RPMI7951 (cell line): ENCODE measurements at places on chromosomes 2 and 18. TPM values are rescaled to one million over a fixed set of nuclear protein-coding genes. Genes with fewer than 3 reads are reported as not detected.

CDH7 gene
- not detected in 2 replicates for total RNA-seq

CAPN14 gene
- total RNA-seq: 0.96 and 1.3 TPM in 2 replicates

TMEM178A gene
- 0.10 TPM in 1 of 2 replicates, not detected in the other for total RNA-seq

FSHR gene
- total RNA-seq: not detected in 2 replicates

PROC gene
- 0.48 TPM in 1 of 2 replicates, not detected in the other for total RNA-seq

PROM2 gene
- 1.8 and 2.4 TPM in 2 replicates for total RNA-seq

UGT1A10 gene
- total RNA-seq: 0.29 TPM in 1 of 2 replicates, not detected in the other

SERPINB8 gene
- total RNA-seq: 35.2 and 41.0 TPM in 2 replicates

CNGA3 gene
- total RNA-seq: not detected in 2 replicates

EVA1A gene
- 68.7 and 95.4 TPM in 2 replicates for total RNA-seq

NIFK gene
- total RNA-seq: 39.0 and 58.4 TPM in 2 replicates

RSAD2 gene
- 1.3 and 3.6 TPM in 2 replicates for total RNA-seq

KIAA1328 gene
- total RNA-seq: 6.3 and 8.5 TPM in 2 replicates

IL18RAP gene
- total RNA-seq: not detected in 2 replicates

MEMO1 gene
- total RNA-seq: 74.3 and 78.6 TPM in 2 replicates

SLC5A7 gene
- total RNA-seq: not detected in 2 replicates

PLEKHB2 gene
- 93.9 and 100 TPM in 2 replicates for total RNA-seq

UGT1A8 gene
- not detected in 2 replicates for total RNA-seq

INPP5D gene
- total RNA-seq: 0.24 and 1.1 TPM in 2 replicates

NYAP2 gene
- total RNA-seq: not detected in 2 replicates

TDRD15 gene
- not detected in 2 replicates for total RNA-seq

PFN4 gene
- total RNA-seq: 2.4 and 3.4 TPM in 2 replicates

OBSL1 gene
- total RNA-seq: 41.5 and 42.8 TPM in 2 replicates

CFAP65 gene
- 0.10 and 0.12 TPM in 2 replicates for total RNA-seq

ZC3H6 gene
- total RNA-seq: 4.3 and 5.6 TPM in 2 replicates

SOX11 gene
- under 0.01 TPM in 1 of 2 replicates, not detected in the other for total RNA-seq

RAB6D gene
- not detected in 2 replicates for total RNA-seq

YIPF4 gene
- total RNA-seq: 38.0 and 39.0 TPM in 2 replicates

ERMN gene
- total RNA-seq: not detected in 2 replicates

KCNE4 gene
- 13.8 and 16.4 TPM in 2 replicates for total RNA-seq

PLEK gene
- total RNA-seq: not detected in 2 replicates
